A172 (cell line): ENCODE measurements at places on chromosomes 5 and 9.

GRCh38 chr5:172473427-172473826 is 19.1 kb upstream of the SH3PXD2B start:
- DNase-seq: no peak

DNA sequence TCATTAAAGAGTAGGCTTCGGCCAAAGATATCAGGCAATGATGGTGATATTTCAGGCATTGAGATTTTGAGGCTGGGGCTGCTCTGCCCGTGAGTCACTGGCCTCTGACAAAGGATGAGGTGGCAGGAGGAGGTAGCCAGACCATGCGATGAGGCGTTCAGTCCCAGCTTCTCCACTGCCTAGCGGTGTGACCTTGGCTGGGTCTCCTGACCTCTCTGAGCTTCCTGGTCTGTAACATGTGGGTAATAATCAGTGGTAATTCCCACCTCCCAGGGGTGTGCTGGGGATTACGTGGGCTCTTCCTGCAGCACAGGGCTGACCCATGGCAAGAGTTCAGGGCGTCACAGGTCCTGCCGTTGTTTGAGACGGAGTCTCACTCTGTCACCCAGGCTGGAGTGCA is 73.2 kb upstream of the RAPGEF1 start:
- DNase-seq: peak; percentile 74

DNA sequence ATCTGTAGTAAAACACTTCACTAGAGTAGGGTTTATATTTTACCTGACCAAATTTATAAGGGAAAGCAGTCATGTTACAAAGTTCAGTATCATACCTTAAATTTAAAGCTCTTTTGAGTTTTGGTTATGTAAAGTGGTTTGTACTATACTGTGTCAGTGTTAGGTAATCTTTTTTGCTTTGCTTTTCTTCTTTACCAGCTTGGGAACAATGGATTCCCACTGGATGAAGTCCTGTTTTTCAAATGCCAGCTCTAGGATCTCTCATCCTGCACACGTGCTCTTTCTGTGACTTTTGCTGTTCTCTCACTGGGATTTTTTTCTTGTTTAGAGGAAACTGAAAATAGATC is 15.9 kb downstream of the CYSTM1 start:
- no peak for DNase-seq

DNA sequence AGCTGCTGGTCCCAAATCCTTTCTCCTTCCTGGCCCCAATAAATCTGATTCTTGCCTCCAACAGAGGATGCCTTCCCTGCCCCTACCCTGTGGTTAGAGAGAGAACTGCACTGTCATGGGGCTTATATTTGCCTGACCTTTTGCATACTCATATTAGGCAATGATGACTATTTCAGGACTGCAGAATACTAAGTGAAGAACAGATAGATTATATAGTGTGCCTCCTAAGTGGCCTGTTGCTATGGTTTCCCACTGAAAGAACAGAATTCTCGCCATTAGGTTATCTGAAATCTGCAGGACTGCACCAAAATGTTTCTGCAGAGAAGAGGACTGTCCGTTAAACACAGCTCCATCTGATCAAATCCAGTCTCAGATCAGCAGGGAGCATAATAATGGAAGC is 87.3 kb upstream of the CCNG1 start:
- DNase-seq: no peak

GRCh38 chr5:40754381-40755092 is 1.2 kb downstream of the TTC33 start:
- peak; percentile 14 for DNase-seq

DNA sequence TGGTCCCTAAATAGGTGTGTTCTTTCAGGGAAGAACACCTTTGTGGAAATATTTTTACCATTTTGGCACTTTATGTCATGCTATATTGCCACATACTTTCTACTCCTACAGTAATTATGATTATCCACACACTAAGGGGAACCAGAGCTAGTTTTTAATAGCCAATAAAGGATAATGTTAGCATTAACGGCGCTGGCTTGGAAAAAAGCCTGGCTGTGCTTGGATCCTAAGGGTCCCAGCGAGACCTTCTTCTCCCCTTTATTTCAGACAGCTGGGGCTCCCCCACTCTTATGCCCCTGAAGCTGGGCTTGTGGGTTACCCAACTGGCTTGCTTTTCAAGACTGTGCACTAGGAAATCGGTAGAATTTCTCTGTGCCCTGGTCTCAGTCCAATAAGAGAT is 158.5 kb upstream of the NFIL3 start:
- no peak for DNase-seq

DNA sequence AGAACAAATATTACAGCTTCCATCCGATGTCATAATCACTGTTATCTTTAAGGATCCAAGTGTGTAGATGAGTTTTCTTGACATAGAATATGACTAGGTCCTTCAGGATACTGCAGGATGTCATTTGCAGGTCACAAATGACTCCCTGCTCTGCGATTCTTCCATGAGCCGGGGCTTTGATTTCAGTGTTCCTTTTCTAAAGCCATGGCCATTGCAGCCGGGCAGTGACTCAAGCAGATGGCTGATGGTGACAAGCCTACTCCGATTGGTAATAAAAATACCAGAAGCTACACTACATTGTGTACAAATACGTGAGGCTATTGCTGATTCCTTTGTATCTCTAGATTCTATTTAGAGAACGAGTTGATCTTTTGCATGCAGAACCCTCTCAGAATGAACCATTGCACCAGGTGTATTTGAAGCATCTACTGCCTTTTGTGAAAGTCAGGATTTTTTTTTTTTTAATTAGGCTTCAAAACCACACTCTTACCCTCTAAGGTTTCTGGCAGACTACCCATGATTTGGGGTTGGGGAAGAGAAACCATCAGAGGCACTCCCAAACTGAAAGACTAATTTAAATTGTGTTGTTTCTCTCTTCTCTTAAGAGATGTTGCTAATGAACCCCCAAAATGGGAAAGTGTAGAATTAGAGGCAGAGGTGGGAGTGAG is 271.0 kb upstream of the ADRA1B start:
- no peak for DNase-seq

GRCh38 chr5:121399879-121400278 is 451.8 kb upstream of the FTMT start:
- DNase-seq: no peak

GRCh38 chr9:131238402-131239021 is 37.8 kb downstream of the FAM78A start:
- DNase-seq: no peak

GRCh38 chr5:175443514-175444059 is 395 bp downstream of the DRD1 start:
- DNase-seq: no peak

GRCh38 chr5:155052532-155052931 is 39.0 kb downstream of the KIF4B start:
- DNase-seq: no peak

DNA sequence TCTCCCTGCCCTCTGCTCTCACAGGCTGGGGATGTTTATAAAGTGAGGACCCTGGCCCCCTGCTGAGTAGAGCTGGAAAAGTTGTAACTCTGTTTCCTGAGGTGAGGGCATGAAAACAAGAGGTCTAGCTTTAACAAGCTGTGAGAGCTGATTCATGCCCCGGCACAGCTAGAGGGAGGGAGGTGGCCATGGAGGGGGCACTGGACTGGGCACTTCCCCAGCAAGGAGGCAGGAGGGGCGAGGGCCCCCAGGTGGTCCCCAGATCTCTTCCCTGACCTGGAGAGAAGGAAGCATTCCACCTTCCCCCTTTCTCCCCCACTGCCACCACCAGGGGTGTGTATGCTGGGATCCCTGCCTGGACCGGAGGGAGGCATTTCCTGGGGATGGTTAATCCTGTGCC is at the start of gene MSMP:
TSS of gene MSMP (minus strand) at position 13 of the 400 bp plus-strand sequence. CDS start 147 bp downstream, outside the sequence.
- no peak for DNase-seq

DNA sequence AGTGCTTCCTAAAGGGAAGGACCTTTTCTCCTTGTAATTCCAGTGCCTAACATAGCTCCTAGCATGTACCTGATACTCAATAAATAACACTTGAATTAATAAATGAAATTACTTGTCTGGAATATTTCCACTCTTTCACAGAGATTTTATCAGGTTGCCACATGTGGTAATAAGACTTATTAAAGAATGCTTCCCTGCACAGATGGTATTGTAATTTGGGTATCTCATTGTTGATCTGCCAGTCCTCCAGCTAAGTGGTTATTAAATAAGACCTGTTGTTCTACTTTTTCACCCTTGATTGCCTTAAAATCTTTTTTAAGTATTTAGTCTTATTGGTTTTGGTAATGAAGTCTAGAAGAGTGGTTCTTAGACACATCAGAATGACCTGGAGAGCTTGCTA is 28.1 kb upstream of the CETN3 start:
- no peak for DNase-seq

DNA sequence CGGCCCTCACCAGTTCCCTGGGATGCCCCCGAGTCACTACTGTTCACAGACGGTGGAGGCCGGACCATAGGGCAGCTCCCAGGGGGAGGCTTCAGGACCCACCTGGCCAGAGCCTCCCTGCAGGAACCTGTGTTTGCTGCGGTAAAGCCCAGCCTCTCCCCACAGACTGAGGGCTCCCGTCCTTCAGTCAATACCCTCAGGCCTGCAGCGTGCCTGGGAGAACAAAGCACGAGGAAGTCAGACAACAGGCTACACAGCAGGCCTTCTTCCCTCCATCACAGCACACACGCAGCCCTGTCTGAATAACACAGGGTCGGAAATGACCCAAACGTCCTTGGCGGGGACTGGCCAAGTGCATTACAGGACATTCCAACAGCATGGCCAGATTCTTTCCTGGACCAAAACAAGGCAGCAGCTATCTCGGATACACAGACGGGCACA is 34.4 kb downstream of the COL23A1 start:
- no peak for DNase-seq

GRCh38 chr9:79883073-79883645 is 311.4 kb downstream of the TLE4 start:
- DNase-seq: no peak

DNA sequence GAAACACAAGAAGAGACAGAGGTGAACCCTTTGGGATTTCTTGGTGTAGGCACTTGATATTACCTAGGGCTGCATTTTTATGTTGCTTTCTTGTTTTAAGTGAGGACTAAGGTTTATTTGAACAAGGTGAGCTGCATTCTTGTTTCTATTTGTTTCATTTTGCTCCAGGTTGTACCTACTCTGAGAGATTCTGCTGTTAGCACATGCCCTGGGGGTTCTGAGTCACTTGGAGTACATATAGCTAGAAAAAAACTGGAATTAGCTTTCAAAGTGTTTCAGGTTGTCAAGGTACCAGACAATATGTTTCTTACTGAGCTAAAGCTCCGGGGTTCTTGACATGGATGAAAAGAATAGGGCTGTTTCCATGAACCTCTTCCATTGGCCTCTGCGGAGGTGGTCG is 299.4 kb downstream of the ICE1 start:
- DNase-seq: no peak

DNA sequence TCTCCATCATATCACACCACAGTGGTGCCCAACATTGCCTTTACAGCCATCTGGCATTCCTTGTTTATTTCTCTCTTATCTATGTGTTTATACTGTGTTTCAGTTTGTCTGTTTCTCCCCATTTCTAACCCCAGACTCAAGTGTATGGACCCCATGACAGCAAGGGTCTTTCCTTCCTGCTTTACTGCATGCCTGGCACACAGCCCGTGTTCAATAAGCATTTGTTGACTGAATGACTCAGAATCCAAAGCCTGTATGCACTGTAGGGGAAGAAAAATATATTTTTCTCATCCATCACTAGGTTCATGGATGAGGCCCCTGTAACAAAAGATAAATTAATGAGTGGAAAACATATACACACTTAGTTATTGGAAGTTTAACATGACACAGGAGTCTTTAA is 190.8 kb upstream of the SEMA6A start:
- DNase-seq: no peak

DNA sequence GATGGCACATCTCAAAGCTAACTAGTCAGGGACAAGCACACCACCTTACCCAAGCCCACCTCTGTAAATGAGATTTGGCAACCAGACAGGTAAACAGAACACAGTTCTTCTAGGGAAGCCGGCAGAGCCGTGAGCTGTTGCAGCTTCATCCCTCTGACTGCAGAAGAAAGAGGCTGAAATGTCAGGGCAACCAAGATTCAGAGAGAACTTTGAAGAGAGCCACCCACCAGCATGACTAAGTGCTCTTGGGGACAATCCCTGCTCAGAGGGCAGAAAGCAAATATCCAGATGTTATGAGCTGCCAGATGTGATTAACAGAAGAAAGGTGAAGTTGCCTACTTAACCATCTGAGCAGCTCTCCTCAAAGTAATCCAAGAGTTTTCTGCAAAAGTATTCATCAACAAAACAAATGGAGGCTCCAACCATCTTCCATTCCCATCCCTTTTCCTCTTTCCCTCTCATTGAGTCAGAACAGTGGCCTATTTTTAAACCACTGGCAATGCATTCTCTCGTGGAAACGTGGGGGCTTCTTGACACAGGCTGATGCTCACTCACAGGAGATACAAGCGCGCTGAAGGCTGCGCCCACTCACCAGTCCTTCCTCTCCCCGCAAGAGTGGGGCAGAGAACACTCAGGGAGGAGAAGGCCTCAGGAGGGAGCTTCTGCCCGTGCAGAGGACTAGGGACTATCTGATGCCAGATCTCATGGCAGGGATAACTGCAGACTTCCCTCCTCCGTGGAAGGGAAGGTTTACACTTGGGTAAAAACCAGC is 57.1 kb downstream of the SLIT3 start:
- no peak for DNase-seq

DNA sequence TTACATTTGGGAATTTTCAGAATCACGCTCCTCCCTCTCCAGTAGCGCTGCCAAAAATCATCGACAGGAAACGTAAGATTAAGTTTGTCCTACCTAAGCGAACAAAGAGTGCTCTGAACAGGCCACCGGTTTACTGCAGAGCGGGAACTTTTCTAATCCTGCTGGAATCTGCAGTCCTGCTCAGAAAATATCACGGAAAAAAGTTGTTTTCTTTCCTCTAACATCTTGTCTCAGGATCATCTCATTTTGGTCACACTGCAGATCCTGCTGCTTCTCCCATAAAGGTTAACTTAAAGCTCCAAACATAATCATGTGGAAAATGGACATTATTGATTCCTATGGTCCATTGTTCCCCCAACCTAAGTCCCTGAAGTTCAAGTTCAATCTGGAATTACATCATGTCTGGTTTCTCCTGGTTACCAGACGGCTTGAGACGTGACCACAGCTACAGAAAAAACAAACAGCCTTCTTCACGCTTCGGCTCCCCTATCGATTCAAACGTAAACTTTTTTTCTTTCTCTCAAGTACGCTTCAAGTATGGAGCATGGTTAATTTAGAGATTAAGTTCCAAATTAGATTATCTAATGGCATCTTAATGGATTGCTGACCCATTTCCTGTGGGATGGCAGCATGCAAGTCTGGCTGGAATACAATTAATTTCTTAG is 217.6 kb downstream of the NFIB start:
- peak; percentile 46 for DNase-seq

- no peak for DNase-seq
Observed at GRCh38 chr5:171449426-171449825, 30.0 kb downstream of the FGF18 start.

DNA sequence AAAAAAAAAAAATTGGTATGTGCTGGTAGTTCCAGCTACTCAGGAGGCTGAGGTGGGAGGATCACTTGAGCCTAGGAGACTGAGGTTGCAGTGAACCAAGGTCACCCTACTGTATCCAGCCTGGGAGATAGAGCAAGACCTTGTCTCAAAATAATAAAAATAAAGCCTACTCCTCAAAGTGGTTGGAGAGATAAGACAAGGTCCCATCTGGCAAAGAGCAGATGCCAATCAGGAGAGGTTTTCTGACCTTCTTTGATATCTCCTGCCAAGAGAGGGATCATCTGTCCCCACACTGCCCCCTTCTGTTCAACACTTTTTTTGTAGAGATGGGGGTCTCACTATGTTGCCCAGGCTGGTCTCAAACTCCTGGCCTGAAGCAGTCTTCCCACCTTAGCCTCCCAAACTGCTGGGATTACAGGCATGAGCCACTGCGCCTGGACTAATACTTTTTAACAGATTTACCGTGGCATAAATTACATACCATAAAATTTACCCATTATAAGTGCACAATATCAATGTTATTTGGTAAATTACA is 64.7 kb downstream of the SH3PXD2B start:
- no peak for DNase-seq
